GM04504 (cell line): ENCODE measurements at places on chromosomes 11 and 22.

- no peak for DNase-seq
Observed at GRCh38 chr11:44883277-44883676, 67.4 kb downstream of the TP53I11 start.

GRCh38 chr11:109026891-109027489, 362.1 kb downstream of the DDX10 start:
- peak; percentile 49 for DNase-seq

DNA sequence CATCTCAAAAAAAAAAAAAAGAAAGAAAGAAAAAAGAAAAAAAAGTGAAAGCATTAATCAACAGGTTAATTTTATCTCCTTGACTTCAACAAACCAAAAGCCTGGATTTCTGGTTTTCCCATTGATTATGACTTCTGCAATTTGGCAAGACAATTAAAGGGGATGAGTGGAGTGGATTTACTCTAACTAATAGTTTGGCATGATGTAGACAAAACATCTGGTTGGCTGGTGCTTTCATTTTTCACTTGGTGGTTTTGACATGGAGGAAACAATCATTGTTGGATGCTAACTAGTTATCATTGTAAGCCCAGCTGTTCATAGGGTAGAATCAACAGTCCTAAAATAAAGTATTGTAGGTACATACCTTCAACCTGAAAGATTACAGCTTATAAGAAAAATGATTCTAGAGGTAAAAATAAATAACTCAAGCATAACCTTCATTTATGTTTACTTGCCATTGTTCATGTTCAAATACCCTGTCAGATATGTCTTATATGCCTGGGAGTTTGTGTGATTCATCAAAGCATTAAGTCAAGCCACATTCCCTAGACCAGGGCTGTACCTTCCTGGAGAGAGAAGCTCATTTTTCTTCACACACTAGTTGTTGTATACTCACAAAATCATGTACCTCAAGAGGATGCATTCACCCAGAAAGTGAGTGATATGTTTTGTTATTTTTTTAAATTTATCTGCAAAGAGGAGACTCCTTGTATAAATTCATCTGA, 15.1 kb downstream of the FIBIN start:
- no peak for DNase-seq

DNA sequence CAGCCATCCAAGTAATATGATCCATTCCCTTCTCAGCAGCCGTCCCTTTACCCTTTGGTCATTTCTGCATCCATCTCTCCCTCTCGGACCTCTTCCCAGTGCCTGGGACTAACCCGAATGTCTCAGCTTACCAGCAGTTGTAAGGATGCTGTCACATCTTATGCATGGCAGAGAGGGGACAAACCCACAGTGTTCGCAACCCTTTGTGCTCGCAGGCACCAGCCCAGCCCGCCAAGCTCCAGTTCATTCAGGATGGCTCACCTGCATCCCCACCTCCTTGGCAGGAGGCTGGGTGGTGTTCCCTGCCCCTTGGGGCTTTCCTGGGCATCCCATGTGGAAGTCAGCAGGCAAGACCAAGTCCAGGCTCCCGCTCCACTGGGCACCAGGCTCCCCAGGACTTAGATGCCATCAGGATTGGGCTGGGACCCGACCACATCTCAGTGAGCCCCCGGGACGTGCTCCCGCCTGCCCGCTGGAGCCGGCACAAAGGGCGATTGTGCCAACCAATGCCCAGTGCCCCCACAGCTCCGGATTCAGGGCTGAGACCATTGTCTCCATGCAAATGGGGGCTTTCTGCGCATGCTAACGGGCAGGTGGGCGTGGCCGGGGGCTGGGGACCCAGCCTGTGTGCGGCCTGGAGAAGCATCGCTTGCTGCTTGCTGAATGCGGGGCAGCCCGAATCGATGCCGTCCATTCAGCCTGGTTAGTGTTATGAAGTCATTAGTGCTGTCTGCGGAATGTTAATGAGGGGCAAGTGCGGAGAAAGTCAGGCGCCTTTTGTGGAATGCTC, 108.6 kb downstream of the KCNQ1OT1 start:
- no peak for DNase-seq

GRCh38 chr22:20639343-20639742, 131.9 kb downstream of the MED15 start:
- DNase-seq = no peak

- no peak for DNase-seq
Observed at GRCh38 chr11:94604482-94604881, 37.3 kb downstream of the PIWIL4 start.

DNA sequence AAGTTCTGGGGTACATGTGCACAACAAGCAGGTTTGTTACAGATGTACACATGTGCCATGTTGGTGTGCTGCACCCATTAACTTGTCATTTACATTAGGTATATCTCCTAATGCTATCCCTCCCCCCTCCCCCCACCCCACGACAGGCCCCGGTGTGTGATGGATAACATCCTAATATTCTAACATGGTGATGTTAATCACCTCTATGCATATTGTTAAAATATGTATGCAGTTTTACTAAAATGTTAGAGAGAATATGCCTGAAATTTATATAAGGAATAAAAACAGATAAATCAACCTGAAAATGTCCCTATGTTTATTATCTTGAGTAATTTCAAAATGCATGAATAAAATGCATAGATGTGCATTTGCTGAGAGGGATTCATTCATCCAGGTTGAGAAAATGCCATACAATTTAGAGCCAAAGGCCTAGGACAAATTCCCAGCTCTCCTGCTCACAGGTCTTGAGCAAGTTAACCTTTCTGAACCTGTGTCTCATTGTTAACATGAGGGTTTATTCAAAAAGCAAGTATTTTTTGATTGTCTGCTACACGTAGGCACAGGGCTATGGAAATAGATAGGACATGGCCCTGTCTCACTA, 38.7 kb downstream of the APIP start:
- no peak for DNase-seq

- no peak for DNase-seq
Observed at GRCh38 chr22:20582520-20583361, 75.3 kb downstream of the MED15 start.

DNA sequence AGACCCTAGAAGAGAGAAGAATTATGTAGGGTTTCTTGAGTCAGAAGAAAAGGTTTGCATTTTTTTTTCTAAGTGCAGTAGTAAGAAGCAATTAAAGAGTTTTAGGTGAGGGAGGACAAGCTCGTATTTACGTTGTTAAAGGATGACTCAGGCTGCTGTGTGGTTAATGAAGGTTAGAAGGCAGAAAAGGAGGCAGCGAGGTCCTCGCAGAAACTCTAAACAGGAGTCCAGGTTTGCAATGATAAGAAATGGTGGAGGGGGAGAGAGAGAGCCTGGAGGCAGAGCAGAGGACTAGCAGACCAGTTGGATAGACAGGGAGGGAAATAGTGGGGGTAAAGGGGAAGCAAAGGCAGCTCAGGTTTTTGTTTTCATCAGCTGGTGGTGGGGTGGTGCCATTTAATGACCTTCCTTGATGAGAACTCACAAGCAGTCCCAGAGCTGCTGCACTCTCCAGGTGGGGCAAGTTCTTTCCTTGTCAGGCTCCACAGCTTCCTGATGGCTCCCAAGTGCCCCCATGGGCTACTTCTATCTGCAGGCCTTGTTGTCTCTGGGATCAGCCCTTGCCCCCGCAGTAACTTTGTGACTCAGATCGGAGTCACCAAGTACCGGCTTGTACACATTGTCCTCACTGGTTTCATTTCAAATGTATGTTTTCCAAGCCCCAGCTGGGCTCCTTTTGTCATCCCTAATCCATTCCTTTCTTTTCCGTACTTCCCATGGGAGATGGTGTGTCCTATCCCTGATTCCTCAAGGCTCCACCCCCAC, 8.3 kb upstream of the INSC start:
- DNase-seq = no peak

- DNase-seq = no peak
Observed at GRCh38 chr11:115759622-115760460, 255.6 kb upstream of the CADM1 start.

- no peak for DNase-seq
Observed at GRCh38 chr11:37907436-37908218, 1309.6 kb upstream of the RAG2 start.

GRCh38 chr11:14623036-14623435, 20.6 kb upstream of the PDE3B start:
- no peak for DNase-seq

- DNase-seq = no peak
Observed at GRCh38 chr11:64253043-64253442, 1.7 kb downstream of the PLCB3 start.

GRCh38 chr22:42700901-42701300, 19.8 kb downstream of the A4GALT start:
- DNase-seq = no peak

- no peak for DNase-seq
Observed at GRCh38 chr11:29312812-29313211, 704.0 kb downstream of the KCNA4 start.

GRCh38 chr11:112999520-112999919, 38.3 kb downstream of the NCAM1 start:
- no peak for DNase-seq

DNA sequence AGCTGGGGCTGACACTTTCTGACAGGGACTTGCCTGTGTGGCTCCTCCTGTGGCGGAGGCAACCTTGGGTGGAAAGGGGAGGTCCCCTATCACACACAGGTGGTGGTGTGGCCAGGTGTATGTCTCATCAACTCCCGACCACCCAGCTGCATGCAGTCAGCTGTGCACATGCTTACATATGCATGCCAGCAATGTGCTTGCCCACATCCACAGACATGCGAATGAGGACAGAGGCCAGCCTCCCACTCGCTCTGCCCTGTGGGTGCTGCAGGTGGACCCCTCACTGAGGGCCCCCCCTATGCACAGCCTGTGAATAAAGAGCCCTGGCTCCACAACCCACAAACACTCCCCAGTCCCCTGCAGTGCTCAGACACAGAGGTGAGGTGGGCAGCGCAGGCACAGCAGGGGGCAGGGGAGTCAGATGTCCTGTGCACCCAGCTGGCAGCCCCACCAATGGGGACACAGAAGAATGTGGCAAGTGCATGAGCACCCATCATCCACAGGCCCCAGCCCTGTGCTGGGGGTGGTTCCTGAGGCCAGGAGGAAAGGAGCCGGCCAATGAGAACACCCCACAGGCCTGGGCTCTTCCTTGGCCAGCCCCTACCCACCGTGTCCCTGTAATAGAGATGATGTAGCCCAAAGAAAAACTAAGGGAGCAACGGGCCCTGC, 9.5 kb downstream of the GNB1L start:
- no peak for DNase-seq

DNA sequence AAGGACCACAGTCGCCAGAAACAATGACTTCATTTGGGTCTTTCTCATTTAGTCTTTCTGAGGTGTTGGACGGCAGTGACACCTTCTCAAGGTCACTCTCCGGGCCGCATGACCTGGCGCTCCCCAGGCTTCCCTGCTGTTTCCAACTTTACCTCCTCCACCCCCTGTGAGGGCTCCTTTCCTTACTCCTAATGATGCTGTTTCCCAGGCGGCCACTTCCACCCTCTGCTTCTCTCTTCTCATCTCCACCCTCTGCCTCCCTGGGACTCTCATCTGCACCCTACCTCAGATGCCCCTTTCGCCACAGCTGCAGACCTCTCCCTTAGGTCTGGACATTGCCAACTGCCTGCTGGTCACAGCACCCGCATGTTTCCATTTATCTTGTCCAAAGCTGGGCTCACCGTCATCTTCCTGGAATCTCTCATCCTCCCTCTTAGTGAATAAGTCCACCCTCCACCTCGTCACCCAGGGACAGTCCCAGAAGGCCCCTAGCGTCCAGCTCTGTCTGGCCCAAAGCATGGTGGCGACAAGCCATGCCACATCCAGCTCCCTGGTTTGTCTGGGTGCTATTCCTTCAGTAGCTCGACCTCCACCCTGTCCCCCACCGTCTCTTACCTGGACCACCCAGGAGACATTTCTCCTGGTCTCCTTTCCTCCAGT, 113.8 kb downstream of the BUD13 start:
- DNase-seq = no peak

DNA sequence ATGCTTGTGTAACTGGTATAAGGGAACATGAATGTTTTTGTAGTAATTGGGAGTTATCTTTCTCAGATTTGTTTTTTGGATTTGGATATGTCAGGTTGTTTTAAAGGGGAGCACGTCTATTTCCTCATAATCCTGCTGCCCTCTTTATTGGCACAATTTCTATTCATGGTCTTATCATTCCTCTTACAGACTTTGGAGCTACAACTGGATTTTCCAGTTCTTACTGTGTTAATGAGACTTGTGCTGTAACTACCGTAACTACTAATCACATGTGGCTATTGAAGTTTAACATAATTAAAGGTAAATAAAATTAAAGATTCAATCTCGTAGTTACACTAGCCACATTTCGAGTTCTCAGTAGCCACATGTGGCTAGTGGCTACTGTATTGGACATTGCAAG, 1.9 kb downstream of the FDX1 start:
- no peak for DNase-seq

DNA sequence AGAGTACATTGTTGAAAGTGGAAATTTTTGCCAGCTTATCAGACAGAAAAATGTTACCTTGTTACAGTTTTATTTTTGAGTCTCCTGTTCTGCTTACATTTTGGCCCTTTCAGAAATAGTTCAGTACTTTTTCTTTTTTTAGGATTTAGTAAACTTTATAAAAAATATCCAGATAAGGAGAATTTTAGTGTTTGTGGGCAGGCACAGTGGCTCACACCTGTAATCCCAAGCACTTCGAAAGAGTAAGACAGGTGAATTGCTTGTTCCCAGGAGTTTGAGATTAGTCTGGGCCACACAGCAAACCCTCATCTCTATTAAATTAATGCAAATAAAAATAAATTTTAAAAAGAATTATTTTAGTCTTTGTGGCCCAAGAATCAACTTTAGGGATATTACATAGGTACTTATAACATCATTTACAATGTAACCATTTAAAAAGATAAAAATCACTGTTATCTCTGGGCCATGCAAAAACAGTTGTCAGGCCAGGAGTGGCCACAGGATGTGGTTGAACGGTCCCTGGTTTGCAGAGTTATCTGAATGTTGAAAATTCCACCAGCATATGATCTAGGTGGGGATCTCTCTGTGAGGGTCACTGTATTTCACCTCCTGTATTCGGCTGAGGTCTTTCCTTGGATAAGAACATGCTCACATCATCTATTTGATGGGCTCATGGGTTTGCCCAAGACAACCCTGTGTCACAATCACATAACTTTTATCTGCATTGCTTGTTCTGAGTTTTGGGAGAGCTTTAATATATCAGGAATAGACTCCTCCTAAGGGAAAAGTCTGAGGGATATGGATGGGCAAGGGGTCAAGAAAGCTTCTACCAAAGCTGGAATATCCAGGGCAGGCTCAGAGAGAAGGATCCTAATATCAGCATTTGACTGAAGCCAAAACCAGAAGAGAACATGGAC, 91.5 kb downstream of the GGTLC2 start:
- no peak for DNase-seq

DNA sequence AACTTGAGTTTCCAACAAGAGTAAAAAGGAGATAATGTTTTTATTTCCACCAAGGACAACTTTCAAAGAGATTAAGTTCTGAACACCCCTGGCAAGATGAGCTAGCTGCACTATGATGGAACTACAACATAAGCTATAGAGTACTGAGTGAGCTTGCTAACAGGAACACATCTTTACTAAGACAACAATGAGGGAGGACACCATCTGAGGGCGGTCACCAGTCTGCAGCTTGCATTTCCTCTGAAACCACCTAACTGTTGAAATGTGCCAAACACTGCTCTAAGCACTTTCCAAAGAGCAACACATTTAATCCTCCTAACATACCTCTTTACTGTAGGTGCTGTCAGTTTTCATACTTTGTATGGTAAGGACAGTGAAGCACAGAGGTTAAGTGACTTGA, 68.4 kb downstream of the TCF20 start:
- DNase-seq = no peak
